Esophagus squamous epithelium (tissue), 5 donors: ENCODE measurements at places on chromosomes 5 and 9.

GRCh38 chr5:65805089-65805488 lies 83.1 kb downstream of the NLN start:
- DNase-seq = no peak

DNA sequence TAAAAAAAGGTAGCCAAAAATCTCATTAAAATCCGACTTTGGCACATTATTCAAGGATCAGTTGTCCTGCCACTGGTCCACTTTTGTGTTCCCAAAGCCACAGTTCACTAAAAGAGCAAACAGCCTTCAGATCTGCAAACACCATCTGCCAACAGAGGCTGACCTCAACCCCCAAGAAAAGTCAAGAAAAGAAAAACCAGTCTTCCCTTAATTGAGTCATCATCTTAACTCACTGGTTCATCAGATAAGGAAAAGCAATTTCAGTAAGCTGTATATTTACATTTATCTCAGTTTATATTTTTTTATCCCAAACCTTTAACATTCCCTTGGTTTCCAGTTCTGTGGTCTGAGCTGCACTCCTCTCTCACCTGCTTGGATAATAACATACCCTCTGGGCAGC lies 21.2 kb downstream of the RASEF start:
- no peak for DNase-seq

DNA sequence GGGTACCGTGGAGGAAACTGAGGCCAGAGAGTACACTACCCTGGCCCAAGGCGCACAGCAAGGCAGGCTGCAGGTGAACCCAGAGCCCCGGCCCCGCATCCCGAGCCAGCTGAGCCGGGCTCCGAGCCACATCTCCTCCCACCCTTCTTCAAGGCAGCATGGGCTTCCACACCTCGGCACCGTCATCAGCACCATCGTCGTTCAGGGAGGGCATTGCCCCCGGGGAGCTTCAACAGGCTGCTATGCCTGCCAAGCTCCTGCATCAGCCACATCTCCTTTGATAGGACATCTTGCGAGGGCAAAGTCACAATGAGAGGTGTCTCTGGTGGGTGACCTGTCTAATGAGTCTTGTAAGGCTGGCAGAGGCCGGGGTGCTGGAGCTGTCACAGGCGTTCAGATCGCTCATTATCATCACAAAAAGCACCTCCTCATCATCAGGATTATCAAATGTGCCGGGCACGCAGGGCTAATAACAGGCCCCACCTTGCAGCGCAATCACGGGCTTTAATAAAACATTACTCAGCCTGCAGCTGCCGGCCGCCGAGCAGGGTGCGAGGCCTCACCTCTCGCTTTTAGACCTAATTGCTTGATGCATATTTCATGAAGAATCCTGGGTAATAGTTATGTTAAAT lies 20.0 kb upstream of the SLC25A51 start:
- DNase-seq = no peak

DNA sequence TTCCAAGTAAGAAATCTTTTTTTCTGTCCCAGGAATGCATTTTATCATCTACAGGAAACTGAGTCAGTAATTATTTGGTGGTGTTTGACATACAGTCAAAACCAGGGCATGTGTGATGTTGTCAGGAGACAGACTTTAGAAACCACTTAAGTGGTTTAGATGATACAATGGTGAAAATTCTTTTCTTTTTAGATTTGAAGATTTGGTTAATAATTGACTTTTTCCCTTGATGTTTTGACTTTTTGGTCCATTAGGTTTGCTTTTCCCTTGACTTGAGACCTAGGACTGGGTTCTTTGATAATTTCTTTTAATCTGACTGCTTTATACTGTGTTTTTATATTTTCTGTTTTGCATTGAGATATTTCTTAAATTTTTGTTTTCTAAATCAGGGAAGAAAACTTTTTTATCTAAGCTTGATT lies 85.2 kb downstream of the RASGRF2 start:
- DNase-seq = no peak

- no peak for DNase-seq
Observed at GRCh38 chr9:75372499-75373268, 284.4 kb downstream of the OSTF1 start.

- DNase-seq = no peak
Observed at GRCh38 chr5:10333154-10334006, 20.1 kb upstream of the MARCHF6 start.

DNA sequence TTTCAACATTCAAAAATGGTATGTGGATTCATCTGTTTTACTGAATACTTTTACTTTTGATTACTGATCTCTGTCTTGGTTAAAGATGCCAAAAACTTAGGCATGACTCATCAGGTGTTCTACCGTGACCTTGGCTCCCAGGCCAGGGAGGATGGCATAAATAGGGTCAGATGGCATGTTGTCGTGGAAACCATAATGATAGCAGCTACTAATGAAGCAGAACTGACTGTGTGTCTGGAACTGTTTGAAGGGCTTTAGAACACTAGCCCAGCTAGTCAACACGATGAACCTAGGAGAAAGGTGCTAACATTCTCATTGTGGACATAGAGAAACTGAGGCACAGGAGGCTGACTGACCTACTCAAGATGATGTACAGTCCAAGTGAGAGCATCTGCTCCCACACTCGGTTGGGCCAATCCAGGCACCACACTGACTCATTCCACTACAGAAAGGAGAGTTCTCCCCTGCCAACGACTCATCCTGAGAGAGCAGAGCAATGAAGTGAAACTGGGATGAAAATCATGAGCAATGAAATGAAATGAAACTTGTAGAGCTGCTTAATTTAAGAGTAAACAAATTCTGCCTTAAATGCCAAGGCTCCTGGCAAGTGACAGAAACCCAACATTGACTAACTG lies 116.0 kb downstream of the TENT4A start:
- no peak for DNase-seq

GRCh38 chr9:77587042-77587441 lies 61.1 kb downstream of the GNA14 start:
- no peak for DNase-seq

- DNase-seq = no peak
Observed at GRCh38 chr9:114121227-114122135, 22.4 kb upstream of the KIF12 start.

- no peak for DNase-seq
Observed at GRCh38 chr9:27572061-27572460, 1.2 kb downstream of the C9orf72 start.

GRCh38 chr5:154878642-154879335 lies 20.4 kb downstream of the CNOT8 start:
- no peak for DNase-seq

DNA sequence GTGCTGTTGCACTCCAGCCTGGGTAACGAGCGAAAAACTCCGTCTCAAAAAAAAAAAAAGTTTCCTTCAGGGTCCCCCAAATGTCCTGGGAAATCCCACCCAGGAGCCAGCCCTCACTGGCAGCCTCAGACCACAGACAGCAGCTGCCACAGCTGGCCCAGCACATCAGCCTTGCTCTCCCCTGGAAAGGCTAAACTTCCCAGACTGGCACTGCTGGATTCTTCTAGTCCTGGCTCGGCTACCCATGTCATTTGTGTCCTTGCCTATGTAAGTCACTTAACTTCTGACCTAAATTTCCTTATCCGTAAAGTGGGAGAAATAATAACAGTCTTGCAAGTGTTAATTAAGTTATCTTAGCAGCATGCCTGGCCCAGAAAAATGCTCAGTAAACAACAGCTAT lies 8.6 kb upstream of the PRRC2B start:
- no peak for DNase-seq

DNA sequence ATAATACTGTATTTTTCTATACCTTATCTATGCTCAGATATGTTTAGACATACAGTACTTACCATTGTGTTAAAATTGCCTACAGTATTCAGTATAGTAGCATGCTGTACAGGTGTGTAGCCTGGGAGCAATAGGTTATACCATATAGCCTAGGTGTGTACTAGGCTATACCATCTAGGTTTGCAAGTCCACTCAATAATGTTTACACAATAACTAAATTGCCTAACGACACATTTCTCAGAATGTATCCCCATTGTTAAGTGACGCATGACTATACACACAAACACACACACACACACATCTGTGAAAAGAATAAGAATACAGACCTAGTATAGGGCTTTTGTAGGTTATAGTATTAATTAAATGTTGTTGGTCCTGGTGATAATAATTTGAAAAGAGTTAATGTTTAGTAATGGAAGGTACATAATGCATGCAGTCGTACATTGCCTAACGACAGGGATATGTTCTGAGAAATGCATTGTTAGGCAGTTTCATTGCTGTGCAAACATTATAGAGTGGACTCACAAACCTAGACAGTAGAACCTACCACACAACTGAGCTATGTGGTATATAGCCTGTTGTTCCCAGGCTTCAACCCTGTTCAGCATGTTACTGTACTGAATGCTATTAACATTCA lies 13.6 kb downstream of the TDRD7 start:
- no peak for DNase-seq

GRCh38 chr9:22170990-22171670 lies 162.0 kb upstream of the CDKN2B start:
- no peak for DNase-seq

GRCh38 chr5:34460496-34460895 lies 195.6 kb upstream of the RAI14 start:
- no peak for DNase-seq

GRCh38 chr9:123715258-123715657 lies 214.7 kb downstream of the DENND1A start:
- no peak for DNase-seq

DNA sequence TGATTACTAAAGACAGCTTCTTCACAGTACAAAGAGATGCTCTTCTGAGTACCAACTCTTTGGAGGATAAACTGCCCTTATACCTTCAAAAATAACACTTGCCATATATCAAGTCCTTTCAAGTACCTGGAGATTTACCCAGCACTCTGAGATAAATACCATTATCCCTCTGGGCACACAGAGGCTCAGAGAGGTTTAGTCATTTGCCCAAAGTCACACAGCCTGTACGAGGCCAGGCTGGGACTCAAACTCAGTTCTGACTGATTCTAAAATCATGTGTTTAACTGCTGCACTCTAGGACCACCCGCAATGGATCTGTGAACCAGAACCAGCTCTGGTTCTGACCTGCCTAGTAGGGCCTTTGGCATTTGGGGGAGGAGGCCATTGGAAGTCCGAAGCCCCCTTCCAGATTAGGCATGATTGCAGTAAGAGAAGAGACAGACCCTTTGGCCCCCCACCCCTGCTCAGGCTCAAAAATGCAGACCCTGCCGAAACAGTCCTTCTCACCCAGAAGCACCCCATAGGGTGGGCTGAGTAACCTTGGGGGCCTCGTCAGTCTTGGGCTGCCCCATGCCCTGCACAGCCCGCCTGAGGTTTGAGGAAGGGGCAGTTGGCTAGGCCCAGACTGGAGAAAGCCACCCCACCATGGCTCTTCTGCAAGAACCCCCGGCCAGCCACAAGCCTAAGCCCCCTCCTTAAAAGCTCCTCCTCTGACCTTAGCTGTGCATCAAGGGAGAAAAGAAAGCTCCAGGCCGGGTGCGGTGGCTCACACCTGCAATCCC lies 32.8 kb upstream of the IL17B start:
- DNase-seq = no peak

GRCh38 chr5:84274585-84275468 lies 109.9 kb downstream of the EDIL3 start:
- DNase-seq = no peak

GRCh38 chr5:150255659-150256409 lies 33.7 kb downstream of the CAMK2A start:
- no peak for DNase-seq
